Activated CD8-positive, alpha-beta memory T cell treated with anti-CD3 and anti-CD28 coated beads, Interleukin-2, amount 50 U/mL, for 48 hours (primary cell): ENCODE measurements at places on chromosomes 3 and 15.

GRCh38 chr15:55659481-55659880 is 71.3 kb upstream of the PYGO1 start:
- DNase-seq: no peak

DNA sequence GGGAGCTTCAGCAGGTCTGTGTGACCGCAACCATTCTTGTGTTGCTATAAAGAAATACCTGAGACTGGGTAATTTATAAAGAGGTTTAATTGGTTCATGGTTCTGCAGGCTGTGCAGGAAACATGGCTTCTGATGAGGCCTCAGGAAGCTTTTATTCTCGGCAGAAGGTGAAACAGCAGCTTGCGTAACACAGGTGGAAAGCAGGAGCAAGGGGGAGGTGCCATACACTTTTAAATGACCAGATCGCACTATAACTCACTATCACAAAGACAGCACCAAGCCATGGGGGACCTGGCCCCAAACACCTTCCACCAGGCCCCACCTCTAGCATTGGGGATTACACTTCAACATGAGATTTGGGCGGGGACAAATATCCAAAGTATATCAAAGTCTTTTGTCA is 8.3 kb upstream of the CIB2 start:
- DNase-seq: peak; percentile 20

GRCh38 chr15:43977072-43977884 is 150.5 kb downstream of the WDR76 start:
- DNase-seq: peak; percentile 70

DNA sequence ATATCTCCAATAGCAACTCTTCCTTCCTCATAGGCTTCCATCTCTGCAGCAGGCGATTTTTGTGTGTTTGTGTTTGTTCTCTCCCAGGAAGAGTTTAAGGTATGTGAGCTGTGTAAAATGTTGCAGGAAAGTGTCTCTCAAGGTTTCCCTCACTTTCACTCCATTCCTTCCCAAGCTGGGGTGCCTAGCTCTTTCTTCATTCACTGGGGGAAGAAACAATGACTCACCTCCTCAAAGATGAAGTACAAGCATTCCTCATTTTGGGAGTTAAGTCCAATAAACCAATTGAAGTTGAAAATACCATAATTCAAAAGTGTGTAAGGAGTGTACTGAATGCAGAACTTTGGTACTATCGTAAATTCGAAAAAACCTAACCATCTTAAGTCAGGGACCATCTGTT is 422.7 kb upstream of the CFAP20DC start:
- no peak for DNase-seq

DNA sequence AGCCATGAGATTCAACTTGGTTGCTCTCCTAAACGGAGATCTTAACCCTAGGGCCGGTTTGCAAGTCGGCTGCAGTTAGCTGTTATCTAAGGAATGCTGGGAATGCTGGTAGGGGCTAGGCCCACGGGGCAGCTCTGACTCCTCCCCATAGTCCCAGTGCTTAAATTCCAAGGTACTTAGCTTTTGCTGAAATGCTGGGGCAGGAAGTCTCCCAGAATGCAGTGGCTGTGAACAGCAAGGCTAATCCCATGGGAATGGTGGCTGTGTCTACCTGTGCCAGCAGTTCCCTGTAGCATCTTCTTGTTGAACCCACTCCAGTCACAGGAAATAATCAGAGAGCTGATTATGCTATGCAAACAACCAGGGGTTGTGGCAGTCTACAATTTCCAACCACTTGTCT is 102.5 kb upstream of the TJP1 start:
- no peak for DNase-seq

DNA sequence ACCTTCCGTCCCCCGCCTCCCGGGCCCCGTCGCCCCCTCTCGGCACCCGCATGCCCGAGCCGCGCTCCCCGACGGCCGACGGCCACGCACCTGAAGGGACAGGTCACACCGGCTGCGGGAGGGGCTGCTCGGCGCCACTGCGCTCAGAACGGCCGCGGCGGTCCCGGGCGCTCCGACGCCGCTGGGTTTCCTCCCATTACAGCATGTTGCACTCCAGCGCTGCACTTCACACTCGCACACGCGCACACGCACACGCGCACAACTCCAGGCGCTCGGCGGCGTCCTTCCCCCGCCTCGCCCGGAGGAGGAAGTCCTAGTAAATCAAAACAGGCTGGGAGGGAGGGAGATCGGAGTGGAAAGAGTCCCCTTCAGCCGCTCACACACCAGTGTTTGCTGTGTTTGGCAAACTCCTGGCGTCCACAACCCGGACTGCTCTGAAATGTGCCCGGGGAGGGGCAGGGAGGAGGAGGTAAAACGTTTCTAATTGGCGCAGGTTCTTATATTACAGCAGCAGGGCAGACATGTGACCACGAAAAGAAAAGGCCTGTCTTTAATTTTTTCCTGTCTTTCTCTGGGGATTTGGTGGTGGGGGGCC is 76.7 kb upstream of the VGLL4 start:
- peak; percentile 72 for DNase-seq

DNA sequence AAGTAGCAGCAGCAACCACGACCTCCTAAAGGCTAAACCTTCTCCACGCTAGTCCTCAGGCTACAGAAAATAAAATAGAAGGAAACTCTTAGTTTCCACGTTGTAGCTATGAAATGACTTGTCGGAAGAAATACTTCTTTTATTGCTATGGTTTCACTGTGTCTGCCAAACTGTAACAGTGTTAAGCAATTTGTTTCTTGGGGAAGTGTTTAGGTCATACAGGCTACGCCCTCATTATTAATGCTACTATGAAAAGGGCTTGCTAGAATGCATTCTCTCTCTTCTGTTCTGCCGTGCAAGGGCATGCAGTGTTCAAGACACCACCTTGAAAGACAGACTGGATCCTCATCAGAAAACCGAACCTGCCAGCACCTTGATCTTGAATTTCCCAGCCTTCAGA is 462.7 kb downstream of the PLOD2 start:
- DNase-seq: no peak

GRCh38 chr15:71127083-71127482 is 11.8 kb downstream of the THSD4 start:
- DNase-seq: no peak

GRCh38 chr3:55611121-55611520 is 124.0 kb upstream of the WNT5A start:
- DNase-seq: no peak

DNA sequence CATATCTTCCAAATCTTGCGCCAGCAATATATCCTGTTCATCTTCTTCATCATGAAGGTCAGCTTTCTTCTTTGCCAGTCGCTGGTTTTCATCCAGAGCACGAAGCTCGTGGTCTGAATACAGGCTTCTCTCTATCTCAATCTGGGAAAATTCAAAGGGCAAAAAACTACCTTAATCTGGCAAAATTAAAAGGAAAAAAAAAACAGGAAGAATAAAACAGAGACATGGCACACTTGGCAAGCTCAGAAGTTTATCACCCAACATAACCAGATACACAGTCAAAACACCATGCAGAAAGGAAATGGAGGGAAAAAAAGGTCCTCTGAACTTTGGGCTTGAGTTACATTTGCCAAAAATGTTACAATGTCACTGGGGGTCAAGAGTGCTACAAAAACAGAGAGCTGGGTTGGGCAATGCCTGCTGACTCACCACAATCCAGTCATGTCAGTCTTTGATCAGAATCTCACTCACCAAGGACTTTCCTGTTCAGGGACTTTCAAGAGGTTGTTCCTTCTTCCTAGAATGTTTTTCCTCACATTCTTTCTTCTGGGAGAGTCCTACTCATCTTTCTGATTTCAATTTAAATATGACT is 1.5 kb downstream of the MRPL46 start:
- DNase-seq: no peak

- no peak for DNase-seq
Measured at GRCh38 chr3:69881756-69882428, 117.6 kb upstream of the SAMMSON start.

GRCh38 chr3:174376346-174376745 is 482.8 kb upstream of the NAALADL2 start:
- DNase-seq: no peak

- DNase-seq: no peak
Measured at GRCh38 chr3:108117241-108117775, 26.5 kb upstream of the CD47 start.

DNA sequence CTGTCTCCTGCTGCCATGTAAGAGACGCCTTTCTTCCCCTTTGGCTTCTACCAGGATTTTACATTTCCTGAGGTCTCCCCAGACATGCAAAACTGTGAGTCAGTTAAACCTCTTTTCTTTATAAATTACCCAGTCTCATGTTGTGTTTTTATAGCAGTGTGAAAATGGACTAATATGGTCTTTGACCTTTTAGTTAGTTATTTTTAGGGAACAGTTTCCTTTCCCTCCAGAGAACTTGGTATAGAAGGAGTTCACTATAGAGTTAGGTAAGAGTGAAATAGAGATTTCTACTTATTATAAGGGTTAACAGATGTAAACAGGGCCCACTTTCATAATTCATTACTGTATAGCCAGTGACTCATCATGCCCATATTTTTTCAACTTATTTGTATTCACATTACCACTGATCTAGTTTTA is 170.9 kb downstream of the UNC13C start:
- no peak for DNase-seq

- no peak for DNase-seq
Measured at GRCh38 chr3:177735431-177735830, 538.1 kb upstream of the TBL1XR1 start.

DNA sequence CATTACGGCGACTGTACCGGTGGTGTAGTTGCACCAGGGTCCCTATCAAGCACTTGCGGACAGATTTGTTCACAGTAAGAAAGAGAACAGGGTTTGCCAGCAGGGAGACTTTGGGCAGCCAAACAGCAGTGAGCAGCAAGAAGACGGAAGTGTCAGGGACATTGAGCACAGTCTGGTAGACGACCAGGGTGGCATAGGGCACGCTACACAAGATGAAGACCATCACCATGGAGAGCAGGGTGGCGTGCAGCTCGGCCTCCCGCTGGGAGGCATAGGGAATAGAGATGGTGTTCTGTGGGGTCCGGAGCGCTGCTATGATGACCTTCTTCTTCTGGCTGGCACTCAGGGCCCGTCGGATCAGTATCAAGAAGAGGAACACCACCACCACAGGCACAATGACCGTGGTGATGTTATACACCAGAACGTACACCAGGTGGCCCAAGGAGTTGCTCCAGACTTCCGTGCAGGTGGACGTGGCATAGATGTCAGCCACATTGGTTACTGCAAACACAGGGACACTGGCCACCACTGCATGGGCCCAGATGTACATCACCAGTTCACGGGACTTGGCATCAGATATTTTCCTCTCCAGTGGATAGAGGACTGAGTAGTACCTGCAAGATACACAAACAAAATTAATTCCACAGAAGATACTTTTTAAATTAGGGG is 19.1 kb upstream of the FSIP1 start:
- peak; percentile 57 for DNase-seq

DNA sequence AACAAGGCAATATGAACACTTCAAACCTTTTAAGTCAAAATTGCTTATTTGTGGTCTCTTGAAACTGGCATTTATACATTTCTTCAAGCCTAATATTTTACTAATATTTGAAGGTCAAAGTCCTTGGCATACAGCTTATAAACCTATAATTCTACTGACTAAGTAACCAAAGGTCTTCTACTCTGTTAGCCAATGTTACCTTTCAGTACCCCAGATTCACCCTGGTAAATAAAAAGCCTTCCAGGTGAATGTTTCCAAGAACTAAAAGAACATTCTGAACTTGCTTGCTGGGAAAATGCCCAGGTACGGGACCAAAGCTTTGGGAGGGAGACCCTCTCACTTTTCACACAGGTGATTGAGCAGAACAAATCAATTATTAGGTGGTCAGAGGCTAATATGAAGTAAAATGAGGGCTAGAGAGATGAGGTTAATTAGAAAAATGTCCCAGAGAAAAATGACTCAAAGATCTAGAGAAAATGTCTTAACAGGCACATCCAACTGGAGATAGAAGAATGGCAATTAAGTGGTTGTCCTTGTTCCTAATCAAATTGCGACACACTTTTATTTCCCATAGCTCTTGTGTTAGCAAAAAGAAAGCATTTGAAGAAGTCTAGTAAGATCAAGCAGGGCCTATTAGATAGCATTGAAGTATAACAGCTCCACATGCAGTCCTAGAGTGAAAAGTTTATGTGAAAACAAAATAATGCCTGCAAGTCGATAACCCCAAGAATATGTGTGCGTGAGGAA is 232.0 kb downstream of the FOXP1 start:
- DNase-seq: no peak

GRCh38 chr3:172087602-172088580 is 48.5 kb downstream of the FNDC3B start:
- no peak for DNase-seq

- DNase-seq: no peak
Measured at GRCh38 chr3:156818890-156819289, 7.3 kb upstream of the LEKR1 start.

DNA sequence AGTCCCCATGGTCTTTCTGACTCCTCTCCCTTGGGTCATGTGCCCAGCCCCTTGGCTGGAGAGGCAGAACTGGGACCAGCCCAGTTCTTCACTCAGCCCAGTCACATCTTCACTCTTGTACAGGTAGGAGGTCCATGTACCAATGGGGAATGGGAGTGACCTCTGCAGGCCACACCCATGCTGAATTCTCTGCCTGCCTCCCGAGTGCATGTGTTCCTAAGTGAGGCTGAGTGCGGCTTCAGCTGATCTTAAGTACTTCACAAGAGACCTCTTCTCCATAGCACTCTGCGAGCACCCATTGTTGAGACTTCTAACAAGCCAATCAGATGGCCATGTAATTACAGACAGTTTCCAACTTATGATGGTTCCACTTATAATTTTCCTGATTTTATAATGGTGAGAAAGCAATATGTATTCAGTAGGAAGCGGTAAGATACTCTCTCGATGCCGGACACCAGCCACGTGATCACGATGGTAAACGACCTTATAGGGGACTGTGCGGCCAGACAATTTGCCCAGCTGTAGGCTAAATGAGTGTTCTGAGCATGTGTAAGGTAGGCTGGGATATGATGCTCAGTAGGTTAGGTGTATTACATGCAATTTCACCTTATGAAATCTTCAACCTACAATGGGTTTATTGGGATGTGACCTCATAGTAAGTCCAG is 112.1 kb downstream of the KLF13 start:
- DNase-seq: no peak

DNA sequence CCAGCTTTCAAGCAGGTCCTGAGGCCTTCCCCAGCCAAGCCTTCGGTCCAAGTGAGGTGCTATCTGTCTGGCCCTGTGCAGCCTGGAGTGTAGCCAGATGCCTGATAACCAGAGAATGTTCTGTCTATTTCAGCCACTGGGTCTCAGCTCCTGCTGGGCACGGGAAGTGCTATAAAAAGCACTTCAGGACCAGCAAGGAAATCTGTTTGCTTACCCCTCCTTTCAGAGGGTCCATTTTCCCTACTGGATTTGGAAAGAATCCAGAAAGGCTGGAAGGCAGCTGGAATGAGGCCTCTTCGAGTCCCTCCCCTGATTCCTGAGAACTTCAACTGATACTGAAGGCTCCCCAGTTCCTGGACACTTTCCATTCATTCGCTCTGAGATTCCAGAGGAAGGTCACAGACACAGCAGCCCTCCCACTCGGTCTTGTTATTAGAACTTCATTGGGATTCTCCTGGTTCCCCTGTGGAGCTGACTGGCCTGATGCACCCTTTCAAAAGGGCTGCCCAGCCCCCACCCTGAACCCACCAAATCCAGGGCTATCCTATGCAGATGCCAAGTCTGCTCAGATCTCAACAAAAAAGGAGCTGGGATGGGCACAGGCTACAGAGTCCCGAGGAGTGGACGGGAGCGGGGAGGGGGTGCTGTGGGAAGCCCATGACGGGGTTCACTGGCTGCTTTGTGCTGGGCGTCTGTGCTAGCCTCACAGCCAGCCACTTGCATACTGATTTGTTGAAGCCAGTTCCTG is 70.4 kb downstream of the UMPS start:
- DNase-seq: no peak

- DNase-seq: no peak
Measured at GRCh38 chr3:142818651-142819050, 70.2 kb downstream of the PCOLCE2 start.
